ENCODE measurements at places on chromosomes 2 and 18.

GRCh38 chr18:31230495-31230894 lies 67.8 kb upstream of the DSC1 start:
- no peak overlapping the region for H3K4me3 ChIP-seq
- no peaks in the 10 kb centered on the region for H3K27me3 ChIP-seq
- no peaks in the 10 kb centered on the region for H3K4me1 ChIP-seq
- no peak overlapping the region for H3K27ac ChIP-seq
- no peaks in the 10 kb centered on the region for H3K36me3 ChIP-seq

- H3K27me3 ChIP-seq: no peaks in the 10 kb centered on the region
- no peaks in the 10 kb centered on the region for H3K4me1 ChIP-seq
- no peak for DNase-seq
- no peak overlapping the region for H3K4me3 ChIP-seq
- no peak overlapping the region for H3K27ac ChIP-seq
Observed at GRCh38 chr2:223853425-223853837, 16.0 kb upstream of the AP1S3 start.

DNA sequence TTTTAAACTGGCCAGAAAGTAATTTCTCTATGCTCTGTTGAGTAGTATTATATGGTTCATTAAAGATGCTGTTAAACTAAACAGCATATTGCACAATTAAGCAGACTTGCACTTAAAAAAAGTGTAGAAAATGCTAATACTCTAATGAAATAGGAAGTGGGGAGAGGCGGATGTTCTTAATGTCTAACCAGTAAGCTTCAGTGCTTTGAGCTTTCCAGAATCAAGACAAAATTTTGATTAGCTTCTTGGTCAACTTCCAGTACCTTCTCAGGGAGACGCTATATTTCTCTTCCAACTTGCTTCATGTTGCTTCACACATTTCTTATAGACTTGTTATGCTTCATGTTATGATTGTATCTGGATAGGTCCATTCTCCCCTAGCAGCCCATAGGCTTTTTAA lies 89.1 kb downstream of the MAP2 start:
- no peaks in the 10 kb centered on the region for H3K27me3 ChIP-seq
- no peak for DNase-seq
- H3K27ac ChIP-seq: no peak overlapping the region
- no peaks in the 10 kb centered on the region for H3K4me1 ChIP-seq
- H3K4me3 ChIP-seq: no peak overlapping the region

- no peak for DNase-seq
- H3K36me3 ChIP-seq: no peaks in the 10 kb centered on the region
- no peaks in the 10 kb centered on the region for H3K27me3 ChIP-seq
- no peak overlapping the region for H3K4me3 ChIP-seq
- no peak overlapping the region for H3K27ac ChIP-seq
Observed at GRCh38 chr18:13541621-13542519, 184.5 kb downstream of the FAM210A start.

DNA sequence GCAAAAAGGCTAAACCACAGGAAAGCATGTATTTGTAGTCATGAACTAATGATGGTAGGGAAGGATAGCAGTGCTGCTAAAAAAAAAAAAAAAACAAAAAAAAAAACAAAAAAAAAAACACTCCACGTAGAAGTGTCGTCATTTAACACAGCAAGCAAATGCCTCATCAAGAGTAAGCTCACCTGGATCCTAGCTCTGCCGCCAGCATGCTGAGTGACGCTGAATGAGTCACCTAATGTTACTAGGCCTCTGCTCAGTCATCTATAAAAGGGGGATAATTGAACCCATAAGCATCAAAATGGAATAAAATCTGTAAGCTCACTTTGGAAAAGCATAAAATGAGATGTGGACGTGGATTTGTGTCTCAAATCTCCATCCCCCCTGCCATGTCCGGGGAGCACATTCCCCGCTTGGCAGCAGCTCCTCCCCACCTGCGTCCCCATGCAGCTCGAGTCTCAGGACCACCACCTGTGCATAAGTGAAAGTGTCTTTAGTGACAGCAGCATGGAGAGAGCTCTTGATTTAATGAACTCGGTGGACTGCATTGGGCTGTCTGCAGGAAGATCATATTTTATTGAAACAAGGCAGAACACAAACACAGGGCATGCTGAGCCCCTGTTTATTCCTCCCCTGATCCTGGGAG lies 427.5 kb downstream of the LRATD1 start:
- no peaks in the 10 kb centered on the region for H3K36me3 ChIP-seq
- no peaks in the 10 kb centered on the region for H3K4me1 ChIP-seq
- no peak for DNase-seq
- H3K4me3 ChIP-seq: no peak overlapping the region
- H3K27ac ChIP-seq: no peak overlapping the region
- no peaks in the 10 kb centered on the region for H3K27me3 ChIP-seq

- H3K27me3 ChIP-seq: no peaks in the 10 kb centered on the region
- no peak overlapping the region for H3K4me3 ChIP-seq
- no peak overlapping the region for H3K27ac ChIP-seq
- H3K4me1 ChIP-seq: no peaks in the 10 kb centered on the region
Observed at GRCh38 chr2:124478761-124479160, 453.7 kb downstream of the CNTNAP5 start.

GRCh38 chr2:84704505-84705244 lies 176.2 kb downstream of the TRABD2A start:
- H3K27ac ChIP-seq: no peak overlapping the region
- peaks cover 9% of the 10 kb centered on the region for H3K4me1 ChIP-seq
- no peak overlapping the region for H3K4me3 ChIP-seq
- no peaks in the 10 kb centered on the region for H3K36me3 ChIP-seq
- no peaks in the 10 kb centered on the region for H3K27me3 ChIP-seq

DNA sequence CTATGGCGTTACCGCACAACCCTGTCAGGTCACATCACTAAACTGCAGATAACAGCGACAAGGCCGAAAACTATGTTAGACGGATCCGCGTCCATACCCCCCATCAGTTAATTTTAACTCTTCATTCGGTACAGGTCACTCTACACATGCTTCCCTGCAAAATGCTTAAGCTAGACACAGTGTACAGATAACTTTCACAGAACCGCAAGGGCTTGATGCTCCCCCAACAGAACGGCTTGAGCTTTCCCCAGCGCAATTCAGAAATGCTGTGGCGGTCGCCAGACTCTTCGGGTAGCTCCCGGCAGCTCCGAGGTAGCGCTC lies 283 bp upstream of the RBBP8 start:
- DNase-seq: no peak
- peak overlapping the region; percentile 91 for H3K27ac ChIP-seq
- no peaks in the 10 kb centered on the region for H3K27me3 ChIP-seq

DNA sequence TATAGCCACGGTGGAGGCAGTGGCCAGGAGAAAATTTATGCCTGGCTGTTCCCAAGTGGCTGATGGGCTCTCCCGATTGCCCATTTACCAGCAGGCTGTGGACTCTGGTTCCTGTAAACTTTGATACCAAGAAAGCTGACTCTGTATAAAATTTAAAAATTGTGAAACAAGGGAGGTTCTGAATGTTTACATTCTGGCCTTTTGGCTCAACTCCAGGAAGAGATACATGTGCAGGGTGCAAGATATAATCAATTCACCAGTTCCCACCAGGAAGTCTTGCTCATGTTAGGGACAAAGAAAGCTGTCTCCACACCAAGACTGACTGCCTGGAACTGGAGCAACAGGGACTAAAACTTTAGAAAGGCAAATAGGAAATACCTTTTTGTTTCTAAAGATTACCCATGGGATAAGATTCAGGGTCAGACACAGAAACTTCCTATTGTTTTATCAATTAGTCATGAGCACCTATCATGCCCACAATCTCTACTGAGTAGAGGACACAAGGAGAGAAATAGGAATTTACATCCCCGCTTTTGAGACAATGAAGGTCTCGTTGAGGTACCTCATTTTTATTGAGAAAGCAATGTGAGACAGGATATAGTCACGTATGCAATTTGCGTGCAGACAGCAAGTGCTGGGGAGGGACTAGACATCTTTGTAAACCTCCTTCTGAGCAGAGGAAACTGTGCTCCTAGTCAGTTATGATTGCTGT lies 123.5 kb downstream of the LIPG start:
- no peak overlapping the region for H3K4me3 ChIP-seq
- no peaks in the 10 kb centered on the region for H3K4me1 ChIP-seq
- no peak overlapping the region for H3K27ac ChIP-seq
- no peak for DNase-seq
- H3K36me3 ChIP-seq: no peaks in the 10 kb centered on the region

- H3K4me1 ChIP-seq: peaks cover 5% of the 10 kb centered on the region
- H3K27me3 ChIP-seq: no peaks in the 10 kb centered on the region
- no peak for DNase-seq
- no peaks in the 10 kb centered on the region for H3K36me3 ChIP-seq
Observed at GRCh38 chr2:38613126-38613848, 10.6 kb upstream of the HNRNPLL start.

- no peak for DNase-seq
- H3K4me1 ChIP-seq: no peaks in the 10 kb centered on the region
- no peaks in the 10 kb centered on the region for H3K36me3 ChIP-seq
- no peak overlapping the region for H3K27ac ChIP-seq
Observed at GRCh38 chr2:151922845-151923666, 94.8 kb upstream of the ARL5A start.

DNA sequence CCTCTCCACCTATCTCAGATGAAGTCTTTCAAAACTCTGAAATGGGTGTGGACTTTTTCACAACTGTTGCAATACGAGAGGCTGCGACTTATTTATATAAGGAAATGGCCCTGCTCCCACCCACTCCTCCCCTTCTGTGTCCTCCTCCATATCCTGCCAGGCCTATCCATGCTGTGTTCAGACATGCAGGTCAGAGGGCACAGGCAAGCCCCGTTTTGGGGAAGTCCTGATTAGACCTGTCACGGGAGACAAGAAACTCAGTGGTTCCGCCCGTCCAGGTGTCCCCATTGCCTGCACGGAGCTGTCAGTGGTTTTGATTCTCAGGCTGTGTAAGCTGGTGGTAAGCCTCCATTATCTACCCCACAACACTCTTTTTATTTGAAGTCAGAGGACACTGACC lies 99.6 kb upstream of the MGAT5 start:
- H3K27ac ChIP-seq: no peak overlapping the region
- DNase-seq: no peak
- H3K4me3 ChIP-seq: no peak overlapping the region
- H3K27me3 ChIP-seq: no peaks in the 10 kb centered on the region
- no peaks in the 10 kb centered on the region for H3K36me3 ChIP-seq
